ENCODE measurements at places on chromosomes 1 and 21. TPM values are rescaled to one million over a fixed set of nuclear protein-coding genes. Genes with fewer than 3 reads are reported as not detected.
A peak's percentile ranks its signal among the peaks of the same experiment; 100 is the strongest.

LEMD1 gene
- total RNA-seq, result 3.2 TPM

TAS1R1 gene
- total RNA-seq, result not detected

OR2L5 gene
- total RNA-seq, result 0.27 TPM

NPR1 gene
- 0.17 TPM for total RNA-seq

PLPPR4 gene
- not detected for total RNA-seq

MTARC1 gene
- 0.61 TPM for total RNA-seq

ALDH4A1 gene
- total RNA-seq, result 24.0 TPM

TMEM35B gene
- total RNA-seq, result 24.9 TPM

MAGI3 gene
- total RNA-seq, result 6.1 TPM

DNA sequence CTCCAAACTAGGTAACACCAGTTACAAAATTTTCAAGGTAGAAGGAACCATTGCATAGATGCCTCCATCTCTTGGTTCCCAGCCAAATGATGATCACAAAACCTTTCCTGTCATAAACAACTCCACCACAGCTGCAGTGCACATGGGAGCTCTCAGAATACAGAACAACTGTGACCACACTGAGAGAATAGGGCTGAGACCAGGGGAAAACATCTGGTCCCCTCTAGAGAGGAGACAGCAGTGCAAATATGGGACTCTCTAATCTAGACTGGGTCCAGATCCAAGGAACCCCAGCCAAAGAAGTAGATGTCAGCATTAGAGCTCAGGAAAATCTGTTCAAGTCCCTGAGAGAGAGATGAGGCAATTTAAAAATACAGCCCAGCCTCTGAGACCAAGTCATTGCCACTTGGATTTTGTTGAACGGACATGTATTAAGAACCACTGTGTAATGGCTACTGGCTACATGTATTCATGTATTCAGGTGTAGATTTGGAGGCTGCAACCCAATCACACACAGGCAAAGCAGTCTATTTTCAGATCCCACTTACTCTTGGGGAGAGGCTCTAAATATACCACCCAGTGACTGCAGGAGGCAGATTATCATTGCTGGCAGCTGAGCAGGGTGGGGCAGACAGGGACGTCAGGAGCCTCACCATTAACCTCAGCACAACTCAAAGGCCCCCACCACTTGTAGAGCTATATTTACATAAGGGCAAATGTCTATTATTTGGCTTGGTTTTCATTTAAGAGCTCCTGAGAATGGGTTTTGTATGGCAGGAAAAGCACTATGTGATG lies 7.6 kb upstream of the RXRG start:
- no peak for DNase-seq

DNA sequence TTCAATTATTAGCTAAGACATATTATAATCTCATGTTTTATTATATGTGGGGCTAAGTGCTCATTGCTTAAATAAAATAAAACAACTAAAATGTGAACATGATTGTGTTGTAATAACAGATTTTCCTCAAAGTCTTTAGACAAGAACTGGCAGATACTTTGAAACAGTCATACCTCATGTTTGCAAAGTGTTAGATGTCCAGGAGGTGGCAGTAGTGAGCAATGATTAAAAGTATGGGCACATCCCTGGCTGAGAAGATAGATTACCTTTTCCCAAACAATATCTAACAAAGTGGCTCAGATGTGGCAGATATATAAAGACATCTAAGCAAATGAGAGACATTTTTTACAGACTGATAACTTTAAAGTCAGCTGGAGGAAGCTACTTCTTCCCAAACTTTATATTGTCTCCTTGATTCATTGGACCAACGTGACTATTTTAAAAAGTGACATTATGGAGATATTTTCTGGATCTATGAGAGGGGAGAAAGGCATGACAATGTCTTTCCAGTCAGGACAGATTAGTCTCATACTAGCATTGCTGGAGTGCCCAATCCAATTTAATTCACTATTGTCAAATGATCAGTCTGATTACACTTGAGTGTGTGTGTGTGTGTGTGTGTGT lies 269.8 kb downstream of the S1PR1 start:
- DNase-seq, result peak; percentile 58

DNA sequence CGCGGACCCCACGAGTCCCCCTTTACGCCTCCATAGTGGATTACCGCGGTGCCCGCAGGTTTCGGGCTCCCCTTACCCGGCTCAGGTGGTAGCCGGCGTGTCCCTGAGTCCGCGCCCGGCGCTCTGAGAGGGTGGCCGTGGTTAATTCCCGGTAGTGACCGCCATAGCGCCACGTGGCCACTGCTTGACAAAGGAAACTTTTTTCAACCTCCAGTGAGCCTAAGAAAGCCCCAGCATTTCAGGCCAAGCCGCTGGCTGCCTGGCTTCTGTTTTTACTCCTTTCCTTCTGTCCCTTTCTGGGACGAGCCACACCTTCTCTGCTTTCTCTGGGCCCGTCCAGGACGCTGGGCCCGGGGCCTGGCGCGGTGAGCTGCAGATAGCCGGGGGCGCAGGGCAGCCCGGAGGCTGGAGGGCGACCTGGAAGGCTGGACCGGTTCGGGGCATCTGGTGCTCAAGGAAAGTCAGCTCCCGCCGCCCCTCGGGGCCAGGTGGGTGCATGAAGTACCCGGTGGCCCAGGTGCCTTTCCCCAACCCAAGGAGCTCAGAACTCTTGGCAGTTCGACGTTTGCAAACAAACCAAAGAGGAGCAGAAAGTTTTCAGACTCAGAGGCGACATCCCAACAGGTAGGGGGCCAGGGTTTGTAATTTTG lies 540 bp upstream of the C1orf198 start:
- peak; percentile 33 for DNase-seq

GRCh38 chr1:161185732-161186311 lies 8.5 kb upstream of the B4GALT3 start:
- no peak for DNase-seq

GRCh38 chr21:15278279-15278678 lies 213.5 kb upstream of the NRIP1 start:
- DNase-seq, result no peak

DNA sequence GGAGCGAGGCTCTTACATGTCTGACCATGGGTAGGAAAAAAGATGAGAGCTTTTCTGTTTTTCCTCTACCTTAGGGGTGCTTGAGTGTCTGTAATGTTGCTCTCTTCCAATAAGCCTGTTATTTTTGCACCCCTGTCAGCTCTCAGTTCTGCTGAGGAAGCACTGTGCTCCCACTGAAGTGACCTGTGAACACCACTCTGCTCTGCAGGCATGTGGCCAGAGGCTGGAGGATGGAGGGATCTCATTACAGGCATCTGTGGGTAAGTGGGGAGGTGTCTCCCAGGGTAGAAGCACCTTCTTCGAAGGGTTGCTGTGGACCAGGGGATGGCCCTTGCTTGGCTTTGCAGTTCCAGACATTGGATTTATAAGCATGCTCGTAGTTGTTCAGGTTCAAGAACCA lies 56.8 kb upstream of the RBM15 start:
- DNase-seq, result no peak

- no peak for DNase-seq
These were observed 3.9 kb upstream of the CD247 start for GRCh38 chr1:167522246-167522645.

DNA sequence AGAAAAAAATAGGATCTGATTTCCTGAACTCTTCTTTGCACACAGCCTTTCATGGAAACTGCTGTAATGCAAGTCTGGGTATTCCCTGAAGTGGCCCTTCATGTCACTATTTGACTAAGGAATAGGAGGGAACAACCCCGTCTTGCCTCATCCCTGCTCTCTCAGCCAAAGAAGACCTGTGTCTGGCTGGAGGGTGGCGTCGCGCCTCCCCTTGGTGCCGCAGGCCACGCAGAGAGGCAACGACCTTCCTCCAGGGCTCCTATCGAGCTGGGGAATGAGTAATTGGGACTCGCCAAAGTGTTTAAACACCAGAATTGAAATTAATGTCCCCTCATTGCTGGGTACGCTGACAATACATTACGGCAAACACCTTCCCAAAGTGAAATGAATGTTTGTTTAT lies 129.8 kb downstream of the PBX1 start:
- DNase-seq, result no peak

DNA sequence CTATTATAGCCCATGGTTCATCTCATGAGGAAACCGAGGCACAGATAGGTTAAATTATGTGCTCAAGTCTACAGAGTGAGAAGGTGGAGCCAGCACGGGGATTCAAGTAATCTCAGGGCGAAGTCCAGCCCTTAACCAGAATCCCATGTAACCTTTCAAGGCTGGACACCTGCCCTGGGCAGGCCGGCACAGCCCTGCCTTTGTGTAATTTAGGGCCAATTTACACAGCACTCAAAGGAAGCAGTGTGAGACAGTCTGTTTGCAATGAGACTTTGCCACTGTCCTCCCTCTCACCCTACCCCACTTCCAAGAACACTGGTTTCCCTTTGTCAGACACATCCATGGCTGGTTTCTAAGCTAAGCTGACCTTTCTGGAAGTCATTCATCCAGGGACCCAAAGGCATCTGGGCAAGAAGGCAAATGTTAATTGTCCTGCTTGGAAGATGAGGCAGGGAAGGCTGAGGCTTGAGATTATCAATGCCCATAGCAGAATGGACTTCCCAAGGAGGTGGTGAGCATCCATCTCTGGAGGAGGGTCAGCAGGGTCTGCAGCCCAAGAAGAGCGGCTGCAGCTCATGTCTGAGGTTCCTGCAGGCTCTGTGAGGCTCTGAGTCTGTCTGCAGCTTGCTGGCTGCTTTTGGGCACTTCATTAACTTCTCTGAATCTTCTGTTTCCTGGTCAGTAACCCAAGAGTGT lies 159.2 kb downstream of the TRABD2B start:
- no peak for DNase-seq
